SJCRH30 (cell line): ENCODE measurements at places on chromosomes 1 and 21. TPM values are rescaled to one million over a fixed set of nuclear protein-coding genes. Genes with fewer than 3 reads are reported as not detected.

DNA sequence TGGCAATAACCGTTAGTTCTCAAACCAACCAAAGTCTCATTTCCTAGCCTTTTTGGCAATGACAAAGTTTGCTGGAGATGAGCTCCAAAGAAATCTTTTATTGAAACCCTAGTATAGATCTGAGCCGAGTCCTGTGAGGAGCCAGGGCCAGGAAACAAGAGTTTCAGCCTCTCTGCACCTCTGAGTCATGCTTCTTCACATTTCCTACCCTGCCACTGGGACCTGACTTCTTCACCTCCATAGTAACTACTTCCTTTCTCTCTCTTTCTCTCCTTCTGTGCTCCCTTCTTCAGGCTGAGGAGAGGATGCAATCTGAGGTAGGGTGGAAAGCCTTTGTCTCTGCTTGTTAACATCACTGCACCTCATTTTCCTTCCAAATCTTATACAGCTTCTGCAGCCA lies 38.7 kb upstream of the IPO9 start:
- H3K4me3 ChIP-seq: no peak overlapping the region
- no peaks in the 10 kb centered on the region for H3K27me3 ChIP-seq
- H3K4me1 ChIP-seq: peaks cover 32% of the 10 kb centered on the region

DNA sequence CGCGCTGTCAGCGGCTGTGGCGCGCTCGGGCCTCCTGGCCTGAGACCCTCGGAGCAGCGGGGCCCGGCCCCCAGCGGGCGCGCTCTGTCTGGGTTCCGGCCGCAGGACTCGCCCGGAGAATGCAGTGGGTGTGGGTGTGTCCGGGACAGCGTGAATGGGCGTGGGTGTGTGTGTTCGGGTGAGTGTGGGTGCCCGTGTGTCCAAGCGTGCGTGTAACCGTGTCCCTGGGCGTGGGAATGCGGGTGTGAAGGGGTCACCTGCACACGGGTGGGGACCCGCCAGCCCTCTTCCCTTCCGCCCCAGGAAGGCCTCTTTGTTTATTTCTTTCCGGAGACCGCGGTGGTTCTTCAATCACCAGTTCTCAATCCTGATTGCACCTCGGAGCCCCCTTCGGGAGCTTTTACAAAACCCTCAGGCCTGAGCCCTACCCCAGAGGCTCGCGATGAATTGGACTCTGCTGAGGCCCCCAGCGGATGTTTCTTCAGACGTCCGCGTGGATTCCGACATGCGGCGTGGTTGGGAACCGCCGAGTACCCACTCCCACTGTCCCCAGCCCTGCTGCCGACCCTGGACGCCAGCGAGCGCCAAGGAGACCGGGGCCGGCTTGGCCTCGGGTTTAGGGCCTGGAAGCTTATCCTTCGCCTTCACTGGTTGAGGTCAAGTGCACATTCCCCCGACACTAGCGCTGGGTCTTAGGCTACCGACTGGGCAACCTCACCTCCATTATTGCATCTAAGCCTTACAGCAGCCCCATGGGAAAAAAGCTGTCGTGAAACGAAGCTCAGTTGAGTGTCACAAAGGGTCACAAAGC lies 19.3 kb downstream of the SERTAD4 start:
- H3K36me3 ChIP-seq: no peaks in the 10 kb centered on the region
- H3K4me1 ChIP-seq: no peaks in the 10 kb centered on the region
- peak overlapping the region; percentile 18; the same call in 1 of the 2 replicates for H3K4me3 ChIP-seq
- no peak overlapping the region for H3K27ac ChIP-seq
- H3K27me3 ChIP-seq: peaks cover 3% of the 10 kb centered on the region; the same call in 1 of the 2 replicates

DNA sequence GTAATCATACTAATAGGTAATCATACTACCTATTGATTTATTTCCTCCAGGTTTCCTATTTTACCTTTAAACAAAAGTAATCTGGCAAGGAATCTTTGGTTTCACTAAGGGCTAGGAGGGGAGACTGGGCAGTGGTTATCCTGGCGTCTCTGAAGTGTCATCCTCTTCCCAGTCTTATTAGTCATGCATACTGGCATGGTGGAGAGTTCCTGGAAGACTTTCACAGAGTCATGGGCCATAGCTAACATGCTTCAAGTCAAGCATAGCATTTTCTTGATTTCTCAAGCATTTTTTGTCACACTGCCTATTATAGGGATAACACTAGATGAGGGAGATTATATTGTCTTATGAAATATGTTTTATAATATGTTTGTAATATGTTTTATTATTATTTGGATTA lies 64.0 kb upstream of the ASB17 start:
- H3K27me3 ChIP-seq: no peaks in the 10 kb centered on the region
- no peaks in the 10 kb centered on the region for H3K36me3 ChIP-seq
- no peak overlapping the region for H3K27ac ChIP-seq
- H3K4me3 ChIP-seq: no peak overlapping the region

DNA sequence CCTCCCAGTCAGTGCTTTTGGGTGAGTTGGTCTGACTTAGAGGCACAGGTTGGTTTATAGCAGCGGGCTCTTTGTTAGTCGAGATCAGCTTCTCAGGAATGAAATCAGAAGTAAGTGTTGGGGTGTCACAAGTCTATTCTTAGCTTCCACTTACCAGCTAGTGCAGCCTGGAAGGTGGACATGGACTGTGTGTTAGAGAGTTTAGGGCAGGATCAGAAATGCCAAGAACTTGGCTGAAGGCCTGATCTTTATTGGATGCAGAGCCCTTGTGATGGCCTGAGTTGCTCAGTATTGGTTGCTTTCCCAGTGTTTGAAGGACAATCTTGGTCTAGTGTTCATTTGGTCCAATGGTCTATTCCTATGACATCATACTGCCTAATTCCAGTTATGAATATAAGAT lies 377.0 kb upstream of the USP24 start:
- no peaks in the 10 kb centered on the region for H3K27me3 ChIP-seq
- H3K36me3 ChIP-seq: no peaks in the 10 kb centered on the region
- no peak overlapping the region for H3K4me3 ChIP-seq
- no peak for DNase-seq
- H3K27ac ChIP-seq: no peak overlapping the region

GRCh38 chr1:103779932-103780331 lies 30.2 kb downstream of the AMY1C start:
- no peak for DNase-seq
- no peaks in the 10 kb centered on the region for H3K4me1 ChIP-seq
- no peak overlapping the region for H3K4me3 ChIP-seq
- no peaks in the 10 kb centered on the region for H3K36me3 ChIP-seq
- no peak overlapping the region for H3K27ac ChIP-seq

DNA sequence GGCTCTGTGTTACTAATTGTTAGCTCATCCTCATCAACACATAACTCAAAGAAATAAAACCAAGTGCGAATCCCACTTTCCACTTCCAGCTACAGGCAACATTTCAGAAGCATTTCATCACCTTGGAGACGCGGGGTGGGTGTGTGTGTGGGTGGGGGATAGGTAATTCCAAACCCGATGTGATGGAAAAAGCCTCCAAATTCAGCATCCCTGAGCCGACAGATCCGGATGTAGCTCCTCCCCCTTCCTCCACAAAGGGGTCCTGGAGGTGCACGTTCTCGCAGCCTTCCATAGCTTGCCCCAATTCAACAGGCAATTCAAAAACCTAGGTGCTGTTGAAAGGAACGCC lies 486 bp downstream of the HSPA13 start:
- H3K27me3 ChIP-seq: no peaks in the 10 kb centered on the region
- peaks cover 25% of the 10 kb centered on the region for H3K36me3 ChIP-seq
- no peak for DNase-seq

GRCh38 chr1:179091691-179092165 lies 9.9 kb downstream of the TOR3A start:
- no peaks in the 10 kb centered on the region for H3K4me1 ChIP-seq
- H3K27me3 ChIP-seq: no peaks in the 10 kb centered on the region
- peaks cover 16% of the 10 kb centered on the region; the same call in 1 of the 2 replicates for H3K36me3 ChIP-seq
- H3K27ac ChIP-seq: no peak overlapping the region
- DNase-seq: no peak

GRCh38 chr1:92485381-92486250 lies 1.1 kb downstream of the GFI1 start:
- no peaks in the 10 kb centered on the region for H3K27me3 ChIP-seq
- H3K4me3 ChIP-seq: peak overlapping the region; percentile 73
- peak overlapping the region; percentile 34 for H3K27ac ChIP-seq
- DNase-seq: peak; percentile 49
- H3K4me1 ChIP-seq: no peaks in the 10 kb centered on the region

DNA sequence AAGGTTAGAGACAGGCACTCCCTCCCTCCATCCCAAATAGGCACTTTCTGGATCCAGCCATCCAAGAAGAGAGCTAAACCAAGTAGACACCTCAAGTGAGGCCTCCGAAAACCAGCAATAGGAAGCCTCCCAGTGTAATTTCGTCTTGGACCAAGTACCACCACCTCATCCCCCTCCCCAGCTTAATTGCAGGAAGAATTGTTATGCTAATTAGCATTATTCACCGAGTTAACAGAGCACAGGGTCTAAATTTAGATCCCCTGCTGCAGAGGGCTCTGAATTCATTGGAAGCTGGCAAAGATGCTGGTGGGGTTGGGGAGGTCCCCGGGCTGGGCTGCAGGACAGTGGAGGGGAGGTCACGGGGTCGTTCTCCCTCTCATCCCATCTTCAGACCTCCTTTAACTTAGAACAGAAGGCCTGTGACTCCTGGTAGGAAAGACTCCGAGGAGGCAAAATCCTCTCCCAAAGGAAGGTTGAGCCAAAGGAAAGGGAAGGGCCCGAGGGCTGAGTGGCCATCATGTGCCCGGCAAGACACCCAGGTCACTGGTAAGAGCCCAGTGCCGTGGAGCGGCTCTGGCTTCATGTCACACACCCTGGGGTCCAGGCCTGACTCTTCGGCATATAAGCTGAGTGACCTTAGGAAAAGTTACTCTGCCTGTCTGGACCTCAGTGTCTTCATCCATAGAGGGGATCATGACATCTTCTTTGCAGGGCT lies 209.2 kb upstream of the GRIK3 start:
- H3K27me3 ChIP-seq: peaks cover 28% of the 10 kb centered on the region
- no peak for DNase-seq
- H3K4me3 ChIP-seq: no peak overlapping the region
- no peak overlapping the region for H3K27ac ChIP-seq

- H3K27me3 ChIP-seq: no peaks in the 10 kb centered on the region
- peak; percentile 60 for DNase-seq
- H3K36me3 ChIP-seq: no peaks in the 10 kb centered on the region
- H3K4me3 ChIP-seq: peak overlapping the region; percentile 42
Measured at GRCh38 chr1:227429447-227430359, 111.4 kb upstream of the CDC42BPA start.

- no peak overlapping the region for H3K4me3 ChIP-seq
- H3K36me3 ChIP-seq: no peaks in the 10 kb centered on the region
- H3K4me1 ChIP-seq: no peaks in the 10 kb centered on the region
- H3K27ac ChIP-seq: no peak overlapping the region
- peaks cover 14% of the 10 kb centered on the region for H3K27me3 ChIP-seq
Measured at GRCh38 chr1:110135666-110136065, 14.6 kb upstream of the SLC6A17 start.

GRCh38 chr21:36854391-36854790 lies 112.1 kb downstream of the HLCS start:
- DNase-seq: peak; percentile 62
- no peak overlapping the region for H3K27ac ChIP-seq
- H3K4me3 ChIP-seq: no peak overlapping the region

DNA sequence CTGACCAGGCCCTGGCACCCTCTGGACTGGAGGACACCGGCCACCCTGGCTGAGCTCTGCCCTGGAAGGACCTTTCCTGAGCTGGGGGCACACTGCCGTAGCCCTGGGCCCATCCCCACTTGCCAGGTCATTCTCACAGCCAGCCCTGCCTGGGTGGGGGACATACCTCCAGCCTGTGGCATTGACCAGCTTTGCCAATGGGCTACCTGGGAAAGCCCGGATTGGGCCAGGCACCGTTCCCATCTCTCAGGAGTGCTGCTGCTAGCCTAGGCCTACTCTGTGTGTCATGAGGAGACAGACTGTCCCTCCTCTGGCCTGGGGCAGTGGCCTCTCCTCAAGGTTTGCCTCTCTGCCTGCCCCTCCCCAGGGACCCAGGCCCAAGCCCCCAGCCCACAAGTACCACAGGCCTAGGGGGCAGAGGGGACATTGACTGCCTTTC lies 40.0 kb downstream of the COQ8A start:
- DNase-seq: no peak
- H3K4me3 ChIP-seq: no peak overlapping the region
- H3K27me3 ChIP-seq: no peaks in the 10 kb centered on the region
- no peaks in the 10 kb centered on the region for H3K36me3 ChIP-seq
- no peaks in the 10 kb centered on the region for H3K4me1 ChIP-seq

GRCh38 chr1:98057236-98057910 lies 136.5 kb upstream of the DPYD start:
- H3K4me1 ChIP-seq: no peaks in the 10 kb centered on the region
- H3K27ac ChIP-seq: no peak overlapping the region
- H3K36me3 ChIP-seq: no peaks in the 10 kb centered on the region
- no peak overlapping the region for H3K4me3 ChIP-seq

DNA sequence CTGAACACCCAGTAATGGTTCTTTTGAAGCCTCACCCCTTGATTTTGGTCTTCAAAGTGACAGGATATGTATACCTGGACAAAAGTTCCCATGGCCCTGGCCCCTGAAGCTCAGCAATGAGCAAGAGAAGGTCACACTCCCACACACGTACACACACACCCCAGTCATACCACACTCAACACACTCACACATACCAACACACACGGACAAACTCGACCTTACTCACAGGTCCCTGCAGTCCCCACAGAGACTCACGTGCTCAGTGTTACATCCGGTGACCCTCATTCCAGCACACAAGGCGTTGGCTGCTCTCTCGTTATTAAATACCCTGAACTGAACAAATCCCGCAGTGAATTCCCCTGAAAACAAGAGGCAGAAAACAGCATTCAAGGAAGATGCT lies 5.9 kb downstream of the ITLN1 start:
- H3K36me3 ChIP-seq: no peaks in the 10 kb centered on the region
- no peak for DNase-seq
- H3K4me3 ChIP-seq: no peak overlapping the region

DNA sequence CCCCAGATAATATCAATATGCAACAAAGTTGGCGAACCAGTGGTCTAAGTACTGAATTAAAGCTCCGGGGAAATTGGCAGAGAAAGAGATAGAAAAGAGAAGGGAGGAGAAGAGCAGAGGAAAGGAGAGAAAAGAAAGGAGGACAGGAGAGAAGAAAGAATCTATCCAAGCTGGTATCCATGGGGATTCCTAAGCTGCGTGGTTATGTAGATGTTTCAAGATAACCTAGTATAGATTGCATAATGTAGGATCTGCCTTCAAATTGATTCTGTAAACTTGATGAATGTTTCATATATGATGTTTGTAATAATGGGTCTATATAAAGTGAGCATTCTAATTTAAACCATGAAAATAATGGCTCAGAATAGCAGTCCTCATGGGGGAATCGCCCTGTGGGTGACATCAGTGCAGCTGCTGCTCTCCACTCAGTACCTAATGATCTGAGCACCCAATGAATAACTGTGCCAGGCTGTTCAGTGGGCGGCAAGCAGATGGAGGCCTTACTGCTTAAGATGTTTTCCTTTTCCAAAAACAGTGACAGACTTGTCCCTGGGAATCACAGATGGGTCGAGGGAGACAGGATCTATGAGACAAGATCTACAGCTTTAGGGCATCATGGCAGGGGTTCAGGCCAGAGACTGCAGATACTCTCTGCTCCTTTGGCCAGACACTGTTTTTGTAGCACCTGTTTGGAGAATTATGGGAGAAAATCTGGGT lies 78.0 kb downstream of the LAMC2 start:
- no peak for DNase-seq
- H3K27me3 ChIP-seq: no peaks in the 10 kb centered on the region
- H3K4me3 ChIP-seq: no peak overlapping the region

The FBXO2 gene
- total RNA-seq: not detected in 2 replicates

The CFHR1 gene
- 0.10 TPM in 1 of 2 replicates, not detected in the other for total RNA-seq

The PRR9 gene
- not detected in 2 replicates for total RNA-seq

The XCL2 gene
- total RNA-seq: not detected in 2 replicates

The NR5A2 gene
- total RNA-seq: 0.84 and 1.0 TPM in 2 replicates

The OLIG1 gene
- total RNA-seq: 2.9 and 3.3 TPM in 2 replicates

The LCE1A gene
- not detected in 2 replicates for total RNA-seq

The PIGP gene
- 23.8 and 25.7 TPM in 2 replicates for total RNA-seq

The PLA2G2C gene
- not detected in 2 replicates for total RNA-seq

The FNDC5 gene
- 66.2 and 72.2 TPM in 2 replicates for total RNA-seq

The SYCP1 gene
- total RNA-seq: not detected in 2 replicates

The LAMC2 gene
- 0.05 and 0.08 TPM in 2 replicates for total RNA-seq

The CACNA1S gene
- total RNA-seq: 0.15 and 0.24 TPM in 2 replicates
